ENCODE measurements at places on chromosomes 2 and 18.

GRCh38 chr2:138000009-138000408 is 35.7 kb downstream of the HNMT start:
- no peak for DNase-seq

- no peak for DNase-seq
Observed at GRCh38 chr2:43130548-43130875, 95.9 kb downstream of the ZFP36L2 start.

GRCh38 chr18:2683055-2683454 is 27.5 kb downstream of the SMCHD1 start:
- no peak for DNase-seq

DNA sequence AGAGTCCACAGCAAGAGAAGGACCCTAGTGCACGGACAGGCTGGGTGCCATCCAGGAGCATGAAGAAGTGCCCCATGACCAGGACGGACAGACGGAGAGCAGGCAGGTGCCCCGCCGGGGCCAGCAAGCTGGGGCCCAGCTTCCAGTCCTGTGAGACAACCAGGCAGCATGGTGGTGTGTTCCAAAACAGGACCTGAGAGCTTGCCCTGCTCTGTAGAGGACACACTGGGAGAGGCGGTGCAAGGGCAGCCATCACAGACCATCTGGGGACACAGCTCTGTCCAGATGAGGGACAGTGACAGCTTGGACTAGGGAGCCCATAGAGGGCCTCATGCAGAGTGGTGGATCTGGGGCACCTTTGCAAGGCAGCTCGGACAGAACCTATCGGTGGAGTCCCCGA is 279.8 kb downstream of the EIPR1 start:
- peak; percentile 2 for DNase-seq

DNA sequence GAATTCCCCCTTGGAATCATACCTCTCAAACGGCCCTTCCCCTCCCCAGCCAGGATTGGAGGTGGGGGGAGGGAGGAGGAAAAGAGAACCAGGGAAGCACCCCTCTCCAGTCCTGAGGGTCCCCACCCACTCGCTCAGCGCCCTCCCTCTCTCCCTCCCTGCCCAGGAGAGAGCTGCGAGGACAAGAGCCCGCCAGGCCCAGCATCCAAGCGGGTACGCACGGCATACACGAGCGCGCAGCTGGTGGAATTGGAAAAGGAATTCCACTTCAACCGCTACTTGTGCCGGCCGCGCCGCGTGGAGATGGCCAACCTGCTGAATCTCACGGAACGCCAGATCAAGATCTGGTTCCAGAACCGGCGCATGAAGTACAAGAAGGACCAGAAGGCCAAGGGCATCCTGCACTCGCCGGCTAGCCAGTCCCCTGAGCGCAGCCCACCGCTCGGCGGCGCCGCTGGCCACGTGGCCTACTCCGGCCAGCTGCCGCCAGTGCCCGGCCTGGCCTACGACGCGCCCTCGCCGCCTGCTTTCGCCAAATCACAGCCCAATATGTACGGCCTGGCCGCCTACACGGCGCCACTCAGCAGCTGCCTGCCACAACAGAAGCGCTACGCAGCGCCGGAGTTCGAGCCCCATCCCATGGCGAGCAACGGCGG is 14.4 kb downstream of the HOXD3 start:
- DNase-seq: no peak

- DNase-seq: no peak
Observed at GRCh38 chr2:26617588-26618083, 23.5 kb downstream of the CIB4 start.

DNA sequence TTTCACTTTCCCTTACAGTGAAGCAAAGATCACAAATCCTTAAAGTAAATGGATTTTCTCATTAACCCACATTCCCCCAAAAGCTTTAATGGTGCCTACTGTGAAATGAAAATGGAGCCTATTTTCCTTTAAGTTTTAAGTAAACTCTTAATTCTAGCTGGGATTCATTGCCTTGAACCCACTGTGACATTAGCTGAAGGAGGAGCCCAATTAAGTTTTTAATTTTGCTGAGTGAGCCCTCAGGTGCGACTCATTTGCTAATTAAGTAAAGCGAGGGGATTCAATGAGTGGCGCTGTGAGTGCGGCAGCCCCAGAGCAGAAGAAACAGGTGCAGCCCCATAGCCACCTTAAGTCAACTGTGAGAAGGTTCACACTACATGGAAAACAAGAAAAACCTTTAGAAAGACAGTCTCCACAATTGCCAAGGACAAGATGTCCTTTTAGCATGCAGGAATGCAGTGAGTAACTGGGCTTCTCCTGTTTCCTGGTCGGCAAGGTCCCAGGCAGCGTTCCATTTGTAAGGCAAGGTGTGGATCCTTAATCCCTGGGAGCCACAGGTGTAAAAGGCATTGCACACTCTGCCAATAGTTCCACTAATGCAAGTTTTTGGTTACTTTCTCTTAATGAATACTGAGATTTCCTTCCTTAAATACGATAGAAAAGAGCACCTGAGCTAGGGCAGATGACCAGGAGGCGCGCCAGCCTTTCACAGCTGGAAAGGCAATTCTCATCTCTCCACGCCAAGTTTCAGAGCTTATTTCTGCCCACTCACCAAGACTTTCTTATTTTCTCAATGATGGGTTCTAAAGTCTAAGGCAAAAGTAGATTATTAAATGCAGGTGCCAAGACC is 87.7 kb downstream of the TMEM18 start:
- DNase-seq: no peak

- no peak for DNase-seq
Observed at GRCh38 chr2:231936491-231936890, 10.3 kb upstream of the NPPC start.

DNA sequence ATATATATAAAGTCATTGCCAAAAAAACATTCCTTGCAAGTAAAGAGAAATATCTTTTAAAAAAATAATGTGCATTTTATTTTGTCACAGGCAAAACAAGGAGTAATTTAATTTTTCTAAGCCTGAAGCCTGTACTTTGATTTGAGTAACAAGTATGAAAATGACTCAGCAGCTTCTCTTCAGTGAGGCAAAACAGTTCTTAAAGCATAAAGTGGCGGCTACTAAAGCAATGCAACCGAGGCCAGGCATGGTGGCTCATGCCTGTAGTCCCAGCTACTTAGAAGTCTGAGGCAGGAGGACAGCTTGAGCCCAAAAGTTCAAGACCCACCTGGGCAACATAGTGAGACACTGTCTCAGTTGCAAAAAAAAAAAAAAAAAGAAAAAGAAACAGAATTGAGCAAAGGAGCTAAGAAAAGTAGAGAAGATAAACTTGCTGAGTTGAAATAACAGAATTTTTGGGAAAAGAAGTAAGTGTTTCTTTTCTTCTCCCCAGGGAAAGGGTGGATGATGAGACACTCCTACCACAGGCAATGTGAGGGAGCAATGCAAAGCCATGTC is 29.6 kb downstream of the DOK1 start:
- no peak for DNase-seq

- DNase-seq: no peak
Observed at GRCh38 chr2:219954331-219954730, 326.9 kb downstream of the SLC4A3 start.

GRCh38 chr2:45173513-45173912 is 164.3 kb upstream of the SIX2 start:
- peak; percentile 46 for DNase-seq

GRCh38 chr18:51480407-51481261 is 283.2 kb upstream of the MEX3C start:
- DNase-seq: no peak

DNA sequence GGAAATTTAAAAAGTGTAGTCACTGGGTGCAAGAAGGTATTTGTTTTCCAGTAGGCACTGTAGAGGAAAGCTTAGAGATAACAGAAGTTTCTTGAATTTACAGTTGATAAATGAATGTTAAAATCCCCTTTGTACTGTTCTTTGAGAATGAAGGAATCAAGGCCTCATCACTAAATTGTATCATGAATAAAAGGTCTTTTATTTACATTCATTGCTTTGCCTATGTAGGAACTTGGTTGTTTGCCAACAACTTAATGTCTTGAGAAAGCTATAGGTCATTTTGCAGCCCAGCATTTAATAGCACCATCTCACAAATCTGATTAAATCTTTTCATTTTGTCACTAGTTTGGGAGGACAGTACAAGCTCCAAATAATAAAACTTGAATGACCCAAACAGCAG is 213.9 kb upstream of the ITGA4 start:
- DNase-seq: no peak

DNA sequence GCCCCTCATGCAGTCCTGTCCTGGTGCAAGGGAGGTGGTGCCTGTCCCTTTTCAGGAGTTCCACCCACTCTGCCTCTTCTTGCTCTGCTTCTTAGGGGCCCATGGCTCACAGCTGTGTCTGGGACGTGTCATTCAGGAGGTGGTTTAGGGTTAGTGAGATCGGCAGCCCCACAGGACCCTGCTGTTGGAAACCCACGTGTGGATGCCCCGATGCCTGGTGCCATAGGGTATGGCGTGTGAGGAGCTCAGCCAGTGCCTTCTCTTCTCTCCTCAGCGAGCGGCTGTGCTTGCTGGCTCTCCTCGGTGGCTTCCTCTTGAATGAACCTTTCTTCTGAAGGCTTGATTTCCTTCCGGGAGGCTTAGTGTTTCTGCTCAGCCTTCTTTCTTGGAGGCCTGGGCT is 55.2 kb downstream of the LDLRAD4 start:
- DNase-seq: no peak

- DNase-seq: no peak
Observed at GRCh38 chr2:77513191-77513590, 9.0 kb downstream of the LRRTM4 start.

DNA sequence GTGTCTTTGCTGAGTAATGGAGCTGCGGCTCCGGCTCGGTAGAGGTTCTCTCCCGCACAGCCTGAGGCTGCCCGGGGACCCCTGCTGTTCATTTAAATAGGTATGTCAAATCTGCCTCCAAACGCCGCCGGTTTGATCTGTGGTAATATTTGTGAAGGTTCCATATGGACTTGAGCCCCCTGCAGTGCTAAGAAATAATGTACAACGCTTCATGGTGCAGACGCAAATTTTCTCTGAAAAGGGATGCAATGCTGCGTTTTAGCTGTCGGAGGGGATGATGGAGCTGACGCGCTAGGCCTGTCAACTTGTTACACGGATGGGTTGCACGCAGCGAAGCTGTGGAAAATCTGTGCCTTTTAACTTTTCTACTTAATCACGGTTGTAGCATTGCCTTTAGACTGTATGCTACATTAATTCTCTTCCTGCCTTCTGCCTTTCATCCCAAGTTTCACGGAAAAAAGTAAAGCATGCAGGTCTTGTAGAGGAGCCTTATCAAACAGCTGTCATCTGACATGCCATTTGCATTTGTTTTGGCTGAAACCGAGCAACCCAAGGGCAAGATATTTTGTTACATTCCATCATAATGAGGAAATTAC is 43.2 kb downstream of the MRPS9 start:
- peak; percentile 54 for DNase-seq

- no peak for DNase-seq
Observed at GRCh38 chr2:188272121-188272520, 19.6 kb upstream of the GULP1 start.

DNA sequence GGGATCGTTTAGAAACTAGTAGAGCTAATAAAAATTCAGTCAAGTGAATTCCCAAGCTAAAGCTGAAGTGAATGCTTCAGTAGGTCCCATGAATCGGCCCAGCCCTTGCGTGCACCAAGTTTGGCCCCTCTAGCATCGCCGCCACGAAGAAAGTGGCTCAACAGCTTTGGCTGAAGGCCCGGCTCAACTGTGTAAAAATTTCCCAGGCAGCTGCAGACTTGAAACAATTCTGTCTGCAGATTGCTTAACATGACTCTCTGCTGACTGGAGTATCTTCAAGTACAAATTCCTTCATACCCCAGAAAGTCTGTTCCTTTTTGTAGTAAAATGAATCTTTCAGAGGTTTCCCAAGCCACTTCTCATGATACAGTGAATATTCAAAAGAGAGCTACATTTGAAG is 32.7 kb downstream of the ALMS1 start:
- no peak for DNase-seq

- no peak for DNase-seq
Observed at GRCh38 chr2:166170356-166170755, 42.5 kb upstream of the SCN1A start.

DNA sequence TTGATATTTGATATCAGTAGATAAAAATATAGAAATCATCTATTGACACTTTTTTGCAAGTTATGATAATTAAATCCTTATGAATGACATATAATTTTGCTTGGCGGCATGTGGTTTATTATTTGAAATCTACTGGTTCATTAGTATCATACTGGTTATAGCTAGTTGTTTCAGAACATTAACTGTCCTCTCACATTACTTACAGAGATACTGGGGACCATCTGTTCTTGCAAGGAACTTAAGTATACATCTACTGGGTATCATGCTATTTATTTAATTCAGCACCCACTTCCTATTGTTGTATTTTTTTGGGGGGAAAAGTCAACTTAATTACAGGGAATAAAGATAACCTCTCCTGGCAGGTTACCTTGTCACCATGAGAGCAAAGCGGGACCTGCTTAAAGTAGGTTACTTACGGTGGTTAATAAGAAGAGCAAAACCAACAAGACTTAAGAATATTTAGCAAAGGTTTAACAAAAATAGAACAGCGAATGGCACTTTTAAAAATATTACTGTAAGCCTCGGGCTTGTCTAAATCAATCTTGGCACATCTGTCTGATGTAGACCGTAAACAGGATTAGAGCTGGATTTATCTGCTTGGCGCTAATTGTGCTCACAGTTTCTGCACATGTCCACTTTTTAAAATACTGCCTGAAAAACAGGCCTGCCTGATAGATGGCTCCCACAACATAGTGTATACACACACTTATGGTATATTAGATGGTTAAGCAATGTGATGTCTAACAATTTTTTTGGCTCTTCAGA is 41.8 kb downstream of the CERKL start:
- no peak for DNase-seq

DNA sequence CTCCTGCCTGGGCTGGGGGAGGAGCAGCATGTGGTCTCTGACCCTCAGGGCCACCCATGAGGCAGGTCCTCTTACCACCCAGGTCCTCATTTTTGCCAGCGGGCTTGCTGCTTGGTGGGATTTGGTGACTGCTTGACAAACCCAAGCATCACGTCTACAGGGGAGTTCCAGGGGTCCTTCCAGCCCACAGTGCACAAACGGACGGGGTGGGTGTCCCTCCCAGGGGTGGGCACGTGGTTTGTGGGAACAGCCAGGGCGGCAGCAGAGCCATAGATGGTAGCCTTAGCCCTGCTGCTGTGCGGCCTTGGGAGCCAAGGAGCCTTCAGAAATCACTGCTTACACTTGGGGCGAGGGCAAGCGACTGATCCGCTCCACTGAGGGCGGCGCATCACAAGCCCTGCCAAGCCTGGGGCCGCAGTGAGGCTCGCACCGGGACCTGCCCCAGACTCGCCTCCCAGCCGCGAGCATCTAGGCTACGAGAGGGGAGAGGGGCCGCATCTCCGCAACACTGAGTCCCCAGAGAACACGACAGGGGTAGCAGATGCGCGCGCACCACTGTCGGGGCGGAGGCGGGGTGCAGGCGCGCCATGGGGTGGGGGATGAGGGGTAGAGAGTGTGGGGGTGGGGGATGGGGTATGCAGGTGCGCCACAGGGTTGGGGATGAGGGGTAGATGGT is 36.9 kb downstream of the SNED1 start:
- no peak for DNase-seq

DNA sequence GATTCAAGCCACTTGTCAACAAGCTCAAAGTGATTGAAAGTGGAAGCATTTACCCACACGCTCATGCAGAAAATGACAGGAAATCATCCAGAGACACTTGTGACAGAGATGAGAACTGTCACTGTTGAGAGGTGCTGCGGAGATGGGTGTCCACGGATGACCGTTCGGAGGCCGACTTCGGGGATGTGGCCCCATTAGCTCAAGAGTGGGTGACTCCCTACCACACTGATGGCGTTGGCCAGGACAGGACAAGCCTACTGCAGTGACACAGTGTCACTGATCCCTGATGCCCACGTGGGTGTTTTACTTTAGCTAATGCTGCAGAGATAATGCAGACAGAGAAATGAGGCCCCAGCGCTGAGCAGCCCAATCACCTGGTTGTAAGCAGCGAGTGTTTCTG is 81.5 kb upstream of the YWHAQ start:
- DNase-seq: no peak

GRCh38 chr2:161136696-161137324 is 23.4 kb upstream of the TANK start:
- DNase-seq: no peak

Data from HEK293T (cell line).